Cerebellum (tissue), 4 donors: ENCODE measurements at places on chromosomes 1 and 21. TPM values are rescaled to one million over a fixed set of nuclear protein-coding genes. Genes with fewer than 3 reads are reported as not detected.

FMO1 gene
- 2.7 TPM for total RNA-seq

KIRREL1 gene
- 21.5 TPM for total RNA-seq

FAF1 gene
- total RNA-seq, result 30.0 TPM

AADACL3 gene
- total RNA-seq, result not detected

ANKRD45 gene
- 9.5 TPM for total RNA-seq

OR10Z1 gene
- not detected for total RNA-seq

MSH4 gene
- total RNA-seq, result 0.73 TPM

PRAMEF18 gene
- not detected for total RNA-seq

LYPLA2 gene
- total RNA-seq, result 21.1 TPM

IFNLR1 gene
- total RNA-seq, result 0.54 TPM

LIN28A gene
- total RNA-seq, result not detected

BATF3 gene
- total RNA-seq, result 0.91 TPM

CTH gene
- 4.5 TPM for total RNA-seq

FCRL2 gene
- not detected for total RNA-seq

TMEM53 gene
- total RNA-seq, result 4.7 TPM

PDZK1IP1 gene
- not detected for total RNA-seq

LAX1 gene
- total RNA-seq, result not detected

CNR2 gene
- total RNA-seq, result not detected

SMIM1 gene
- total RNA-seq, result 1.7 TPM

NR0B2 gene
- total RNA-seq, result not detected

LCE2C gene
- not detected for total RNA-seq

PLA2G5 gene
- not detected for total RNA-seq

MEF2D gene
- total RNA-seq, result 6.5 TPM

KPRP gene
- total RNA-seq, result not detected

FAM89A gene
- total RNA-seq, result 13.8 TPM

NR1I3 gene
- not detected for total RNA-seq

OR6K3 gene
- total RNA-seq, result not detected

SLC44A5 gene
- total RNA-seq, result 31.6 TPM

SLC27A3 gene
- 9.6 TPM for total RNA-seq

CFHR2 gene
- not detected for total RNA-seq

IL10 gene
- 0.18 TPM for total RNA-seq

SCMH1 gene
- total RNA-seq, result 65.8 TPM

ACKR1 gene
- 4.2 TPM for total RNA-seq

SPRR2E gene
- total RNA-seq, result not detected

GCSAML gene
- total RNA-seq, result 0.36 TPM

MED8 gene
- total RNA-seq, result 17.0 TPM

PSMB2 gene
- total RNA-seq, result 20.2 TPM

TMPRSS3 gene
- 0.09 TPM for total RNA-seq

FAM76A gene
- total RNA-seq, result 9.9 TPM

NTNG1 gene
- total RNA-seq, result 16.8 TPM

FYB2 gene
- 1.1 TPM for total RNA-seq

FMOD gene
- 1.6 TPM for total RNA-seq

RGS18 gene
- 0.82 TPM for total RNA-seq

ERICH3 gene
- total RNA-seq, result 8.7 TPM

PCBP3 gene
- 27.7 TPM for total RNA-seq

TCP10L gene
- total RNA-seq, result 7.9 TPM

LAMB3 gene
- 1.00 TPM for total RNA-seq
